RKO (cell line): ENCODE measurements at places on chromosomes 13 and 19.
A peak's percentile ranks its signal among the peaks of the same experiment; 100 is the strongest.

DNA sequence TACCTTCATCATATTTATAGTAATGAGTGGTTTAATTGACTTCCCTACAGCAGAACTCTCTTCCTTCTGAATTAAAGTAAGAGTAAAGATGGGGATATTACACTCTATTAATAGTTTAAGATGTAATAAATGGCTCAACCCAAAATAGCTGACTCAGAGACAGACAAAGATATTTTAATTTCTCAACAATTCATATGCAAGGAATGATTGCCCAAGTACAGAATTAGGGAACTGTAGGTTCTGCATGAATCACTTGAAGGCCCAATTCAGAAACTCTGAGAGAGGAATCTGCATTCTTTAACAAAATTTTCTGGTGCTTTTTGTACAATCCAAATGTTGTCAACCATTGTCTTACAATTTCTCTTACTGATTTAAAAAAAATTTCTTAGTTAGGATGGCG is 42.9 kb upstream of the PCDH9 start:
- no peak for DNase-seq

DNA sequence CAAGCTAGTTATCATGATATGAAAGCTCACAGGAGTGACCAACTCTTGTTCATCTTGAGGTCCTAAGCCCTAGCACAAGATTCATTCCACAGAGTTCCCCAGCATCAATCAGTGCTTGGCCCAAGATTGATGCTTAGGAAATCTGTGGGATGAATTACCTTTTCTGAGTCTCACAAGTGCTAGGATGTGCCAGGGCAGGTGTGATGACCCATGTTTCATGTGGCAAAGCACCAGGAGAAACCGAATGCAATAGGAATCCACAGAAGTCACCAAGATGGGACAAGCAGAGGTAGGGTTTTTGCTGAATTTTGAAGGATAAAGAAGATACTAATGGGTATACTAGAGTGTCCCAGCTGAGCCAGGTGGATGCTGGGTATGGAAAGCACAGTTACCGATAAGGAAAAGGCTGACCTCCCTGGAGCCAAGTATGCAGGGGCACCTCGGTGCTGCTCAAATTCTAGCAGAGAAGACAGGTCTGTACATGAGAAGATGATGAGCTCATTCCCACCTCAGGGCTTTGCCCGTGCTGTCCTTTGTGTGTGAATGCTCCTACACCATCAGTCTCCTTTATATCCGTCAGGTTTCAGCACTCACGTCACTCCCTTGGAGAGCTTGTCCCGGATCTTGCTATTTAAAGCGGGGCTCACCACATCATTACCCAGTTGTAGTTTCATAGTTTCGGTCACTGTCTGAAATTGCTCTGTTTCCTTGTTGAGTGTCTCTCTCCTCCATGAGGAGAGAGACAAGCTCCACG is 168.9 kb upstream of the TSC22D1 start:
- DNase-seq = no peak

GRCh38 chr19:50877338-50877737 is 4.1 kb downstream of the KLK2 start:
- DNase-seq = no peak

DNA sequence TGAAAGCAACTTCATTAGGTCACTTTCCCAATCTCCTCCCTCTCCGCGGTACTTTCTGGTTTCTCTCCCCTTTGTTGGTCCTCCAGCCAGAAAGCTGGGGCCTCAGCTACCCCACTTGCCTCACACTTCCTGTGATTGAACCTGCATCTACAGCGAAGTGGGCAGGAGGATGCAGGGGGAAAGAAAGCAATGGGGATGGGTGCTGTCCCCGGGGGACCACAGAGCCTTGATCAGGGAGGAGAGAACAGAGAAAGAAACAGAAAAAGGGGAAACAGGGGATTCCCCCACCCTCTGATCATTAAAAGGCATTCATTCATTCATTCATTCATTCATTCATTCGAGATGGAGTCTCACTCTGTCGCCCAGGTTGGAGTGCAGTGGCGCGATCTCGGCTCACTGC is 74.2 kb downstream of the TRPM4 start:
- no peak for DNase-seq

DNA sequence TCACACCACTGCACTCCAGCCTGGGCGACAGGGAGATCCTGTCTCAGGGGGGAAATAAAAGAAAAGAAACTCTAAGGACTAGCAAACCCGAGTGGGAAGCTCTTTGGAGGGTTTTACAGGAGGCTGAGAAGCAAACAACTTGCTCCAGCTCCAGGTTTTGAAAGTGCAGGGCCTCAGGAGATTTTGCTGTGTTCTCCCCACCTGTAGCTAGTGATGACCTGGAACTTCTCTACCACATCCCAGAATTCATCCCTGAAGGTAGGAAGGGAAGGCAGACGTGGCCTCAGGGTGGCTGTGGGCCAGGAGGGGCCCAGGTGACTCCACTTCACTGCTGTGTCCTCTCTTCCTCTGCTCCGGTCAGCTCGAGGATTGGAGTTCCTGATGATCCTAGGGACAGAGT is 16.3 kb upstream of the PSMD8 start:
- DNase-seq = no peak

DNA sequence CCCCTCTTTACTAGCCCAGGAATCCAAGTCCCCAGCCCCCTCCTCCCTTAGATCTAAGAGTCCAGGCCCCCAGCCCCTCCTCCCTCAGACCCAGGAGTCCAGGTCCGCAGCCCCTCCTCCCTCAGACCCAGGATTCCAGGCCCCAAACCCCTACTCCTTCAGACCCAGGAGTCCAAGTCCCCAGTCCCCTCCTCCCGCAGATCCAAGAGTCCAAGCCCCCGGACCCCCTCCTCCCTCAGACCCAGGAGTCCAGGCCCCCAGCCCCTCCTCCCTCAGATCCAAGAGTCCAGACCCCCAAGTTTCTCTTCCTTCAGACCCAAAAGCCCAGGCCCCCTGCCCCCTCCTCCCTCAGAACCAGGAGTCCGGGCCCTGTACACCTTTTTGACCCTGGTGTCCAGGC is 11.5 kb downstream of the SPACA6 start:
- DNase-seq = no peak

GRCh38 chr13:43520351-43520750 is 266.4 kb downstream of the ENOX1 start:
- DNase-seq = no peak

DNA sequence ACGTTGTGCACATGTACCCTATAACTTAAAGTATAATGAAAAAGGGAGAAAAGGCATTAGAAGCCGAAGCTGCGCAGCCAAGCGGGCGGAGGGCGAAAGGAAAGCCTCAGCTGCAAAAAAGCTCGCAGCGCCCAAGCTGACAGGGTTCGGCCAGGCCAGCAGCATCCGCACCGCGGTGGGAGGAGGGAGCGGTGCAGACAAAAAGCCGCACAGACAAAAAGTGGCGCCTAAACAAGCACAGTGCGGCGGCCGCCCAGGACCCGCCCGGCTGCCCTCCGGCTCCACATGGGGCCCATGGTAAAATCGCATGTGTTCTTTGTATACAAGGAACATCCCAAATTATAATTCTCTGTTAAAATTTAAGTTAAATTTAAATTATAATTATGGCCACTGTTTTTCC is 42.4 kb downstream of the PSG3 start:
- DNase-seq = no peak

DNA sequence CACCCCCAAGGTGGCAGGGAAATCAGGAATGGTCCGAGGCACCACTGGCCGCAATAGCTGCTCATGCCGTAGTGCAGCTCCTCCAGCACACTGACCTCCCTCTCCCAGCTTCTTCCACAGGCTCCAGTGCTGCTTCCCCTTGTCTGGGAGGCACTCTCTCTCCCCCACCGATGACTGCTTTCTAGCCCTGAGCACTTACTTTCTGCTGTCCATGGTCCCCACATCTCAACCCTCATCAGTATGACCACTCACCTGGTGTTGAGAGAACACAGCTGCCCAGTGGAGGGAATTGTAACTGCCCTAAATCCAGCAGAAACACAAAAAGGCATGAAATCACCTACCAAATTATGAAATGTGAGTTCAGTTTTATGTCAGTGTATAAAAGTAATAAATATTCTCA is 28.9 kb upstream of the TPP2 start:
- DNase-seq = no peak

GRCh38 chr13:73335210-73335609 is 276.4 kb downstream of the KLF5 start:
- peak; percentile 84 for DNase-seq

DNA sequence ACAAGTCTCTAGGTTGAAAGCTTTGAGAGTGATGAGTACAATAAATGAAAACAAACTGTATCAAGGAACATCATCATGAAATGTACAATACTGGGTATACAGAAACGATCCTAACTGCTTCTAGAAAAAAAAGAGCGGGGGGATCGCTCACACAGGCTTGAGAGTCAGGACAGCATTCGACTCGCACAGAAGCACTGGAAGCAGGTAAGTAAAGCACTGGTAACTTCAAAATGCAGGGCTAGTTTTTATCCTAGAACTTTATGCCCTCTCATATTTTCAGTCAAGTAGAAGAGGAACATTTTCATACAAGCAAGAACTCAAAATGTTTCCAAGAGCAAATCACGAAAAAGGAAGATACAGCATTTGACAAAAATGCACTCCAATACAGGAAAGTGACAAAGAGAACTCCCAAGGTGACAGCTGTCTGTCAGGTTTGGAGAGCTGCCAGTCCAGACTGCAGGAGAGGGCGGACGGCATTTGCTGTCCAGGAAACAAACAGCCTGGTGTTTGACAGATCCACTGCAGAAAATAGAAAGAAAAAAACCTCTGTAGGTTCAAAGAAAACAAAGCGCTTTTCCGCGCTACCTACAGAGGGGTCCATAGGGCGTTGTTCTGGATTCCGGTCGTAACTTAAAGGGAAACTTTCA is 58.2 kb upstream of the XPO4 start:
- no peak for DNase-seq

- no peak for DNase-seq
Observed at GRCh38 chr19:35363711-35364425, 5.6 kb downstream of the FFAR3 start.

DNA sequence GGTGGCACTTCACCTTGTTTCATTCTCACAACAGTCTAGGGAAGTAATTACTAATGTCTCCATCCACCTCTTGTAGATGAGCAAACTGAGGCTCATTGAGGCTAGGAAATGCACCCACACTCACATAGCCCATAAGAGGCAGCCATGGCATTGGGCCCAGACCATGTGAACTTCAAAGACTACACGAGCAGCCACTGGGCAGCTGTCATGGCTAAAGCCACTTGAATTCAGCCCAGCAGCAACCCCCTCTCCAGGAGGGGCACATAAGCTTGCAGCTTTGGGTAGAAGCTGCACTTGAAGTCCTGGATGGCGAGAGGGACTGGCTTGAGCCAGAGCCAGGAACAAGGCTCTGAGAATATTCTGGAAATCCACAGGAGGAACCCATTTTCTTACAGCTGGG is 13.4 kb downstream of the ALOX5AP start:
- DNase-seq = no peak

GRCh38 chr13:97295283-97296182 is 73.4 kb downstream of the MBNL2 start:
- DNase-seq = peak; percentile 23

DNA sequence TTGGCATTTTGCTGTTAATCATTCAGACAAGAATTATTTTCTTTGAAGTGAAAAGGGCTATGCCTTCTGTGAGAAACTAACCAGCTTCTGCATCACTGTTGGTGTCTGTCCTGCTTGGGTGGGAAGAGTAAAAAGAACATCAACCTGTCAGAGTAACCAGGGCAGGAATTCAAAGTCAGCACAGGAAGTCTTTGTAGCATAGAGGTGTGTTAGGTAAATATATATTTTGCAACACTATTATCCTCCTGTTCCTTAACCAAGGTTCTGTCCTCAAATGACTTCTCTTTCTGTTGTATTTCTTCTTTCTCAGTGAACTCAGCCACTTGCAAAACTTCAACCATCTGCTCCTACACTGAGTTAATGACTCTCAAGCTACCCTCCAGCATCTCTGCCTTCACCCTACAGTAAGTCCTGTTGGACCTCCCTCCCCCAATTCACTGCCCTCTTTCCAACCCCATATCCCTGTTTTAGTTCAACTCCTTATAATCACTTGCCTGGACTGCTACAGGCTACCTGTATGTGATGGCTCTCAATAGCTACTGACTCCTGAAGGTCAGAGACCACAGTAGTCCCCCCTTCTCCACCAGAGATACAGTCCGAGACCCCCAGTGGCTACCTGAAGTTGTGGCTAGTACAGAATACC is 49.9 kb downstream of the SMAD9 start:
- DNase-seq = no peak

DNA sequence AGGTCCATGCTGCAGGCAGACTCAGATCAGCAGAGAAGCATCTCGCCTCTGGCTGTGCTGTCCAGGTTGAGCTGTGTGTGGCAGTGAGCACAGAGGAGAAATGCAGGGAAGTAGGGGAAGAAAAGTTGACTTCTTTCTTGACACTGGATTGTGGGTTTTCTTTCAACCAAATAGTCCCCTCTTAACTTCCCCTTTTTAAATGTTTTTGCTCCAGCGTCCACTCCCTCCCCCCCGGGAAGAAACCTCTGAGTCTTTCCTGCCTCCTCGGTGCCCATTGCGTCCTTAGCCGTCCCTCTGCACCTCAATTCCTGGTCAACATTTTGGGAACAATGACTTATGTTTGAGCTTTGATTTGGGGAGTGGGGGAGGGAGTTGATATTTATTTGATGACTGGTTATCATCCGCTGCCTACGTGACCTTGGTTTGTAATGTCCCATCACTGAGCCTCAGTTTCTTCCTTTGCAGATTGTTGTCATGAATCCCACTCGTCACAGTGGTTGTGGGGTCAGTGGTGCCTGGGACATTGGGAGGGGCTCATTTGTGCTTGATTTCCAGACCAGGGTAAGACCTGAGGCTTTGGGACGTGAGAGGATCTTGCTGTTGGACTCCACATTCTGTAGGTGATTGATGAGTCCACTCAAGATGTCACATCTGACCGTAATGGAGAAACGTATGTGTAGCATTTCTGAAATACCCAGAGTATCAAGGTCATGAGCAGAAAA is at the start of gene LILRB2:
Gene LILRB2 (minus strand): TSS at position 104 of the 722 bp plus-strand sequence. CDS start 614 bp downstream, outside the sequence.
- DNase-seq = no peak

DNA sequence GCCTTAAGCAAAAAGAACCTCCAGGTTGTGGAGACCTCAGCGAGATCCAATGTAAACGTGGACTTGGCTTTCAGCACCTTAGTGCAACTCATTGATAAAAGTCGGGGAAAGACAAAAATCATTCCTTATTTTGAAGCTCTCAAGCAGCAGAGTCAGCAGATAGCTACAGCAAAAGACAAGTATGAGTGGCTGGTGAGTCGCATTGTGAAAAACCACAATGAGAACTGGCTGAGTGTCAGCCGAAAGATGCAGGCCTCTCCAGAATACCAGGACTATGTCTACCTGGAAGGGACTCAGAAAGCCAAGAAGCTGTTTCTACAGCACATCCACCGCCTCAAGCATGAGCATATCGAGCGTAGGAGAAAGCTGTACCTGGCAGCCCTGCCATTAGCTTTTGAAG is 58.5 kb downstream of the ARHGAP35 start:
- peak; percentile 53 for DNase-seq

DNA sequence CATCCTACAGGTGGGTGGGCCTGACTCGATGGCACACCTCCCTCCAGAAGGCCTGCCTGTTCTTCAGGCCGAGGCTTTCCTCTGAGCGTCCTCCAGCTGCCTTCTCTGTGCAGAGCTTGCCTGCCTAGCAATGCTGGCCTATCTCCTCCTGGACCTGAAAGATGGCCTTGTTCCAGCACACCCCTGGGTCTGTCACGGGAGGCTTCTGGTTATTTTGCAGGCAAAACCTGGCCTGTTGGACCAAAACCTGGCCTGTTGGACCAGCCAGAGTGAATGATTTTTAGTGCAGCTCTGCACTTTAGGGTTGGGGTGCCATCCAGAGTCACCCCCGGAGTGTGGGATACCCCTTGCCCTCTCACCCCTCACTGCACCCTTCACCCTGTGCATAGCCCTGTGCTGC is 128.4 kb downstream of the KATNAL1 start:
- no peak for DNase-seq

GRCh38 chr13:26324294-26324693 is 70.4 kb downstream of the CDK8 start:
- DNase-seq = no peak

- no peak for DNase-seq
Observed at GRCh38 chr13:77697217-77698103, at the start of gene SLAIN1. SLAIN1 (plus strand) TSS chr13:77697687; CDS start chr13:77697914, 227 bp downstream.
